ENCODE measurements at places on chromosomes 3 and 15.

DNA sequence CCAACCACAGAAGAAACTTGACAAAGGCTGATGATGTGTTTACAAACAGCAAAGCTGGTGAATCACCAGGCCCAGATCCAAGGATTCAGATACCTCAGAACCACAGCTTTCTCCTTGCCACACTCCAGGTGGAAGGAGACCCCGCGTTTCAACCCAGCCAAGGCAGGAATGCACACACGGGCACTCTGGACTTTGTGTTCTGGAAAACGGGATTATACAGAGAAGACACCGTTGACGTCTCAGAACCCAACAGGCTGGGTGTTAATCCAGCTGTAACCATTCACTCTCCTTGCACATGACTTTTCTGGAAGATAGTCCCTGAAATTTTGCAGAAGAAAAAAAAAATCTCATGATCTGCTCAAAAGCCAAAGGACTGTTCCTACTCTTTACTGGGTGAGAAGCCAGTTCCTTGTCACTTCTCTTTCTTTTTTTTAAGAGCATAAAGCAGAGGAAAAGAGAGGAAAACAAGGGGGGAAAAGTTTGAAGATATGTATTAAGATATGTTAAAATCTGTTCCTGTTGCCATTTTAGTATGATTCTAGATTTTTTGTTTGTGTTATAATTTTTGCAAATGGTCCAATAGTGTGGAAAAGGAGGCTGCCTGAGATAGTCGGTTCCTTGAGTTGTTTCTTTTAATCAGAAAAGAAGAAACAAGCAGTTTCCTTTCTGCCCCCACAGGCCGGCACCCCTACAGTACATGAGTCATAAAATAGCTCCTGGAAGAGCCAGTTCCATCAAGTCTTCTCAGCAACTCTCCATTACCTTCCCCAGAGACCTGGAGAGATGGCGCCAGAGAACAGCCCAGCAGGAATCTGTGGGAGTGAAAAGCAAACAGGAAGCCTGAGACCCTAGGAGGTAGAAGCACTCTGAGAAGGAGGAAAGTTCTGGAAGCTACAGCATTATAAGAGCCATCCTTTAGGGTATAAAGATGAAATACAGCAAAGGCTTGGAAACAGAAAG lies 73.1 kb downstream of the RORA start:
- DNase-seq = peak; percentile 22

- DNase-seq = peak; percentile 31
These were observed 27.7 kb downstream of the PTX3 start for GRCh38 chr3:157464321-157464720.

DNA sequence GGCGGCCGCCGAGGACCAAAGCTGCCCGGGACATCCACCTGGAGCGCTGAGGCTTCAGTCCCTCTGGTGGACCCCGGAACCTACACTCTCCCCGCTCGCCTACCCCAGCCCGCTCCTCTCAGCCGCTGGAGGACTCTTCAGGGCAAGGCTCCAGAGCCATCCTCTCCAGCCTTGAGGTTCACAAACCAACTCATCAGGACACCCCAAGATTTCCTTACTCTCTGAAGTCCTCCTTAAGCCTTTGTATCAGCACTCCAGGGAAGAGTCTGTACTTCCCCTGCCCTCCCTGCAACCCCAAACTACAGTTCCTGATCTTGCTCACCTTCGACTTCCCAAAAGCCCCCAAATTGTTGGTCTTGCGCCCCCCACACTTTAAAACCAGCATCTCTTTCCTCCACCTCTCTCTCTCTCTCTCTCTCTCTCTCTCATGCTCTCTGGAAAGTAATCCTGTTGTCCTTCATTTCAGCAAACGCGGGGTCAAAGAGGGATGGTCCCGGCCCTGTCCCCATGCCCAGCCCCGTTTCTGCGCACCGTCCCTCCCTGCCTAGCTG lies 438 bp downstream of the THBS1 start:
- DNase-seq = no peak

GRCh38 chr3:138686771-138687221 lies 78.2 kb downstream of the FAIM start:
- DNase-seq = peak; percentile 77

DNA sequence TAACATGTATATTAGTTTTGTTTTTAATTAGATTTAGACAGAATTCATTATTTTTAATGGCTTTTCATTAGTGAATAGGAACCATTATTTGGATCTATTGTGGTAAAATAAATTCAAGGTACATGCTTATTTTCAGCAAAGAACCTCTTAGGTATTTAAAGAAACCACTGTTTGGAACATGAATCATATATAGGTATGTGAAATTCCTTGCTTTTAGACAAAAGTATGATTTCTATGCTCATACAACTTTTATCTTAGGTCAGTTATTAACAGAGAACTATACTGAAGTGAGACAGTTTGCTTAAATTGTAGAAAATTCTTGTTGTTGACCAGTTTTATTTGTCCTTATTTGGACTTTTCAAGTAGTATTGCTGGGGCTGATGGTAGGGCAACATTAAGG lies 389.9 kb downstream of the FEZF2 start:
- DNase-seq = no peak
